ENCODE measurements at places on chromosomes 16 and 17.

DNA sequence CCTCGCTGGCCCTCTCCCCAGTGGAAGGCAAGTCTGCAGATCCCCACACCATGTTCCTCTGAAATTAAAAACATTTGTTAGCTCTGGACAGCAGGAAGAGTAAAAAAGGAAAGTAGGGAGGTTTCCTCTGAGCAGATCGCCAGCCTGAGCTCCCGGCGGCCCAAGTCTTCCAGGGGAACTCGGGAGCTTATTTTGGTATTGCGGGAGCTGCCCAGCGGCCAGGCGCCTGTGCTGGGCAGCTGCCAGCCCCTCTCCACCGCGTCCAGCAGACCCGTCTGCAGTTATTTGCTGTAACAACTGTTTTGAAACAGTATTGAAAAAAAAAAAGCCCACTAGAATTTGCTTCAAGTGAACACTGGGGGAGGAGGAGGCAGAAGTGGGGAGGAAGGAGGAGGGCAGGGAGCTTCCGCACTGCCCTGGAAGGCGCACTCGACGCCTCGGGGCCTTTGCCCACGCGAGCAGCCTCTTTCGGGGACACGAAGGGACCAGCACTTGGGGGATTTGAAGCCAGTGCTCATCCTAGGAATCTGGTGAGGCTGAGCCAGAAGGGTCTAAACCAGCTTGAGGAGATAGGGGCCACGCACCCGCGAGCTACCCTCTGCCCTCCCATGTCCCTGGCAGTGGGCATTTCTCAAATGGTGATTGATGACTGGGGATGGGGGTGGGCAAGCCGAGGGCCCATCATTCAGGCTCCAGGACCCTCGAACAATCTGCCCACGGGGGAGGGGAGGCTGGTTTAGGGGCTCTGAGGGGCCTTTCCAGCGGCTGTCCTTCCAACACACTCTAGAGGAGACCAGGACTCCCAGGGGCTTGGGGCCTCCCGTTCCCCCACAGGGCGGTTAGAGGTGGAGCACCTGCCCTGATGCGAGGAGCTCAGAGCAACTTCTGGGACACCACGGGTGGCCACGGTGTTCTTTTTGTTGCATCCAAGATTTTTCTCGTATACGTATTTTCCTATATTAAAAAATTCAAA, 3.0 kb upstream of the BAHCC1 start:
- no peak for DNase-seq

GRCh38 chr16:22191532-22192260, 14.4 kb upstream of the EEF2K start:
- DNase-seq, result no peak

- DNase-seq, result no peak
Observed at GRCh38 chr16:16137110-16137509, 86.2 kb downstream of the ABCC6 start.

- peak; percentile 72 for DNase-seq
Observed at GRCh38 chr17:78933959-78934568, 8.9 kb upstream of the TIMP2 start.

GRCh38 chr16:89733322-89733721, 12.0 kb downstream of the ZNF276 start:
- no peak for DNase-seq

- peak; percentile 47 for DNase-seq
Observed at GRCh38 chr16:70380248-70380918, 33.7 kb downstream of the DDX19A start.

- DNase-seq, result no peak
Observed at GRCh38 chr17:61786088-61786487, 77.2 kb downstream of the BRIP1 start.

DNA sequence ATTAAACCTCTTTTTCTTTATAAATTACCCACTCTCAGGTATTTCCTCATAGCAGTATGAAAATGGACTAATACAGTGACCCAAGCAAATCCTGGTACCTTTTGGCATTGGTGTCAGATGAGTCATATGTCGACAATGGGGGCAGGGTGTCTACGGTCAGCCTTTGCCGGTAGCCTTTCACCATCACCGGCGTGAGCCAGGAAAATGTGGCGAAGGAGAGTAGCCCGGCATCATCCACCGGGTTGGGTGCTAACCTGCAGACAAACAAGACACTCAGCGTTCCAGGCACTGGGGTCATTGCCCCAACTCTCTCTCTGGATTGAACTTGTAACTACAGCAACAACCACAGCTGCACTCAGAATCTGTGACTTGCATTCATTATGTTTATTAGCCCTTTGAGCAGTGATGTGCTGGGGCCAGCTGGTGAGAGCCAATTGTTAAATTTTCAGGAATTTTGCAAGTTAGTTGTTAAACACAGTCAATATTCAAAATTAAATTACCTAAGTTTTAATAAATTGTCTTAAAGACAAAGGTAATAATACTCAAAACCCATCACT, 11.9 kb downstream of the ABCC12 start:
- DNase-seq, result no peak

DNA sequence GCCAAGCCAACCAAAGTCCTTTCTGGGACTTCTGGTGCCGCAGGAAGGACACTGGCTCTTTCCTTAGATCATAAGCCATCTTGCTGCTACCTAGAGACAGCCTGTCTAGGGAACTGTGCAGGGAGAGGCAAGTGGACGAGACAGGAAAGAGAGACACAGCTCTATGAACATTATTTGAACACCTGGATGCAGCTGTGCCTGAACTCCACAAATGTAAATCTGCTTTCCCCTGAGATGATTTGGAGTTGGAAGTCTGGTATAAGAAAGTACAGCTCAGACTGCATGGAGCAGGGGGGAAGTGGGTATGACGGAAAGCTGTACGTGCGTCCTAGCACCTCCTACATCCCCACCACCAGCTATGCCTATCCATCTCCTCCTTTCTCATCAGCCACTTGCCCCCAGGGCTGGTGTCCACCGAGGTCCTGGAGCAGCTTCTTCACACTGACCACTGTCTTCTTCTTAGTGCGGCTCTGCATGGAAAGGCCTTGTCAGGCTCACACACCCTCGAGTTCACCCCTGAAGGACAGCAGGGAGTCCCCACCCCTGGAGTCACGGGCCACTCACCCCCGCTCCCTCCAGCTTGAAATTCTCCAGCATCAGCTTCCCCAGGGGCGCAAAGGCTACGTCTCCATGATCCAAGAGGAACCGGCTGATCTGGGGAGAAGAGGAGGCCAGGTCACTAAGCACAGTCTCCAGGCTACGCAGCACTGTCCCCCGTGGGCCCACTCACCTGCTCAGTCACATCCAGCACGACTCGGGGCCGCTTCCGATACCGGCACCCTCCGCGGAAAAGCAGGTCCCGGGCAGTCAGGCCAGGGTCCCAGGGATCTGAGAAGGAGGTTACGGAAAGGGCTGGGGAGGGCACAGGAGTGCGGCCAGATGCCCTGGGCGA, 3.9 kb downstream of the TAF1C start:
- no peak for DNase-seq

DNA sequence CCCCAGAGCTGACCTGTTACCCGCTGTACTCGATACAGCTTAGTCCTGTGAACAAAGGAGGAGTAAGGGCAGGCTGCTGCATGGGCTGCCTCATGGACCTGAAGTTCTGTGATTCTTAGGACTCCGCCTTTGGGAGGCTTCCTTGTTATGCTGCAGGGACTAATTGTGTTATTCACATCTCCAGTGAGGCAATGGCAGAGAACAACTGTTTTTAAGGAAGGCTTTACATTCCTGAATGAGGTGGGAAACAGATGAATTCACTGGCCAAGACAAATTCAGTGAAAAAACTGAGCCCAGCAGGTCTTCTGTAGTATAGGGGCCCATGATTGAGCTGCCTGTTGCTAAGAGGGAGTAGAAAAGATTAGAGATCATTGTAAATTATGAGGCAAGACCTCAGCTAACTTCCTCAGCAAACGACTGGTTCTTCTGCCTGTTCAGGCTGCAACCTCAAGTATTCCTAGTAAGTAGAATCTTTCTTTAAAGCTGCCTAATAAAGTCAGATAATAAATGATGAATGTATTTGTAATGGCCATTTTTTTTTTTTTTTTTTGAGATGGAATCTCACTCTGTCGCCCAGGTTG, 26.3 kb downstream of the ADORA2B start:
- no peak for DNase-seq

DNA sequence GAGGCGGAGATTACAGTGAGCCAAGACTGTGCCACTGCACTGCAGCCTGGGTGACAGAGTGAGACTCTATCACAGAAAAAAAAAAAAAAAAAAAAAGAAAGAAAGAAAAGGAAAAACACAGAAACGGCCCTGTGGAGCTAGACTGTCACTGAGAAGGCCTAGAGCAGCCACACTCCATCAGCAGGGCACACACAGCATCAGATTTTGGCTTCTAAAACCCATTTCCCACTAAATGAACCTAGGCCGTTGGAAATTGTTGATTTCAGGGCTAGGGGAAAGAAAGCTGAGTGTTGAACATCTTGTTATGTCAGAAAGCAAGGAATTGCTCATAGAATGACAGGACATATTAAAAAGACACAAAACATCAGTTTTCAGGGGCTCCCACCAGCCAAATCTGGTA, 48.9 kb downstream of the ZCCHC14 start:
- no peak for DNase-seq

DNA sequence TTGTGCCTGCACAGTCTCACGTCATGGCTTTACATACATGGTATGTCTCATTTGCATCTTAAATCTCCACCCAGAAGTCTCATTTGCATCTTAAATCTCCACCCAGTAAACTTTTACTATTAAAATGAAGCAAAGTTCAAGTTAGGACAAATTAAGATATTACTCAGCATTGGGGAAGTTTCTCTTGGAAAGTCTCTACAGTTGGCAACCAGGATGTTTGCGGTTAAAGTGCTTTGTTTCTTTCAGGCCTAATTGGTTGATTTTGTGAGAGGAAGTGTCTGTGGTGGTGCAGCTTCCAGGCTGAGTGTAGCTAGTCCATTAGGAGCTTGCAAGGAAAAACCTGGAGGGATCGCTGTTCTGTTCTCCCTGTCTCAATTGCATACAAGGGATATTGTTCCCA, 1373.3 kb upstream of the GOT2 start:
- no peak for DNase-seq

DNA sequence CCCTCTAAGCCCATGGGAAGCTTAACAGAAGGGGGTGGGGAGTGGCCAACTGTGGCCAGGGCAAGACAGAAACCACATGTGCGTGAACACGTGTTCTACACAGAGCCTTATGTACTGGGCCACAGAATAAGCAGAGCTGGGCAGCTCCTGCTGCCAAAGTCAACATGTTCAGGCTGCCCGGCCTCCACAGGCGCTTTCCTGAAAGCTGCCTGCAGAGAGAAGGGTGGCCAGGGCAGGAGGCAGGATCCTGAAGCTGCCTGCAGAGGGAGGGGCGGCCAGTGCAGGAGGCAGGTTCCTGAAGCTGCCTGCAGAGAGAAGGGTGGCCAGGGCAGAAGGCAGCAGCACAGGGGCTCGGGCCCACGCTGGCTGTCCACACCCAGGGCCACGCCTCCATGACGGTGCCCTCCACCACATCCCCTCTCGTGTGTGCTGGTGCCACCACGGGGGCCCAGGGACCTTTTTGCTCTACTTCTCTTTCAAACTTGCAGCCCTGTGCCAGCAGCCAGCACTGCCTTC, 79.5 kb downstream of the ANKRD11 start:
- no peak for DNase-seq

DNA sequence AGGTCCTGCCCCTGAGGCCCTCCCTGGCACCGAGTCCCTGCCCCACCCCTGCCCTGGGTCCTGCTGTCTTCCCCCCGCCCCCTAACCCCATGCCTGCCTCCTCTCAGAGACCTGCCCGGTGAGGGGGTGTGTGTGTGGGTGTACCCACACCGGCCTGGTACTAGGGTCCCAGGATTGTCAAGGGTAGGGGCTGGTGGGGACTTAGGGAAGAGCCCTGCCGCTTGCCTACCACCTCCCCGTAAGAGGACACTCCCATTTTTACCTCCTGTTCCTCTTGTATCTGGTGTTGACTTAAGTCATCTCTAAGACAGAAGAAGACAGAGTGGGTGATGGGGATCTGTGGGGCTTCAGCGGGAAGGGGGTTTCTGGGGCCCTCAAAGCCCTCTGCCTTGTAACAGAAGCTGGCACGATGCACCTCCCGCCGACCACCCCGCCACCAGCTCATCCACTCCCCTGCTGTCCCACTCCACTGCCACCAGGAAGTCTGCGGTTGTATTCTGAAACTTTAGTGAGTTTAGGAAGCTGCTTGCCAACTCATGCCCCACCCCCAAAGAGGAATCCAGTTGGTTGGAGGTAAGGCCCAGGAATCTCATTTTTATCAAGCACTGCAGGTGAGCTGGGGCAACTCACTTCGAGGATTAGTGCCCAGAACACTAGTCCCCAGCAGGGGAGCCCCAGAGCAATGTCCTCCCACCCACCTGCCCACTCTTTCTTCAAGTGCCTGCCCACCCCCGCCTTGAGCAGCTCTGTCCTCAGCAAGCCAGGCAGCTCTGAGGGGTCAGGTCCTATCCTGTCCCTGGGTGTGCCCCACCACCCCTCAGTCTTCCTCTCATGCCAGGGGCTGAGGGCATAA, 5.6 kb downstream of the SPATA32 start:
- DNase-seq, result no peak

DNA sequence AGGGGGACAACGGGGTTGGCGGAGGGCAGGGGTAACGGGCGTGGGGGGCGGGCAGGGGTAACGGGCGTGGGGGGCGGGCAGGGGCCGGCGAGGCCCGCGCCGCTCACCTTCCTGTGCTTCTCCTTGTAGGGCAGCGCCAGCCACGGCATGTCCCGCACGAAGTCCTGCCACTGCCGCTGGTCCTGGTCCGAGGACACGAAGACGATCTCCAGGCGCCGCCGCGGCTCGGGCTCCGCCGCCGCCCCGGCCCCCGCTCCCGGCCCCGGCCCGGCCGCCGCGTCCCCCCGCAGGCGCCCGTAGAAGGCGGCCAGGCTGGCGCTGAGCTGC, 401 bp downstream of the NXN start:
- no peak for DNase-seq

DNA sequence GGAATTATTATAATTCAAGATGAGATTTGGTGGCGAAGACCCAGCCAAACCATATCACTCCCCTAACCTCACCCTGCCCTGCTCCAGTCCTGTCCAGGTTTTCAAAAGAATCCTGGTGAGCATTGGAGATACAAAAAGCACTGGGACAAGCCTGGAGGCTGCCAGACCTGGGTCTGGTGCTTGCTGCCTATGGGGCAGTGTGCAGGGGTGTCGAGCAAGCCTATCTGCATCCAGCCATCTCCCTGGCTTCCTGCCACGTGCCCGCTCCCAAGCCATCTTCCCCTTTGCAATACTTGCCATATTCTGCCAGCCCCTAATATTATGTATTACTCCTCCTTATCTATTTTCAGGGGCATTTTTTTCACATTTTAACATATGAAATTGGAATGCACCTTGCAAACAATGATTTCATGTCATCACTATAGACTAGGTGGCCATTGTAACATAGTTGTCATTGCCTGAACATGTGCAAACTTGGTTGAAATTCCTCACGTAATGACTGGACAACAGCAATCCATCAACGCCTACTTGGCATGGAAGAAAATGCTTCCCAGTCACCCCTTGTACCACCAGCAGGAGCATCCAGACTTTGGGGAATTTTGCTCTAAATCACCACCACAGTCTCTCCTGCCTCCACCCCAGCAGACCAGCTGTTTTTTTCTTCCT, 8.1 kb upstream of the KDM8 start:
- no peak for DNase-seq
